ENCODE measurements at places on chromosomes 7 and 10.

DNA sequence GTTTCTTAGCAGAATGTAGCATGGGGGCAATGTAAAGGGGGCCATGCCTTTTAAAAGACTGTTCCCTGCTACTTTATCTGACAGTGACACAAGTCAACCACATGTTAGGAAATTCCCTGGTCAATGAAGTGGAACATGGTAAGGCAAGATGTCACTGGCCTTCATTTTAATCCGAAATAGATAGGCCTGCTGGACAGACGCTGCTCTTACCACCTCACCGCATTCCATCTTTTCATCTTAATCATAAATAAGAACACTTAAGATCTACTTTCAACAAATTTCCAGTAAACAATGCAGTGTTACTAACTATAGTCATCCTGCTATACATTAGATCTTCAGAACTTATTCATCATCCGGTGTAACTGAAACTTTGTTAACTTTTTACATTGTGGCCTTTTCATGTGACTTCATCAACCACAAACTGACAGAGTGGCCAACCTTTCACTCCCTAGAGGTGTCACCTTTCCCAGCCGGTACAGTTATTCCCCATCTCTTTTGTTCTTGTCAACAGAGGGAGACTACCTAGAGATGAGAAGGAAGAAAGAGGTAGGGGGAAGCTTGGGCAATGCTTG lies 15.6 kb downstream of the ASB4 start:
- DNase-seq = no peak

DNA sequence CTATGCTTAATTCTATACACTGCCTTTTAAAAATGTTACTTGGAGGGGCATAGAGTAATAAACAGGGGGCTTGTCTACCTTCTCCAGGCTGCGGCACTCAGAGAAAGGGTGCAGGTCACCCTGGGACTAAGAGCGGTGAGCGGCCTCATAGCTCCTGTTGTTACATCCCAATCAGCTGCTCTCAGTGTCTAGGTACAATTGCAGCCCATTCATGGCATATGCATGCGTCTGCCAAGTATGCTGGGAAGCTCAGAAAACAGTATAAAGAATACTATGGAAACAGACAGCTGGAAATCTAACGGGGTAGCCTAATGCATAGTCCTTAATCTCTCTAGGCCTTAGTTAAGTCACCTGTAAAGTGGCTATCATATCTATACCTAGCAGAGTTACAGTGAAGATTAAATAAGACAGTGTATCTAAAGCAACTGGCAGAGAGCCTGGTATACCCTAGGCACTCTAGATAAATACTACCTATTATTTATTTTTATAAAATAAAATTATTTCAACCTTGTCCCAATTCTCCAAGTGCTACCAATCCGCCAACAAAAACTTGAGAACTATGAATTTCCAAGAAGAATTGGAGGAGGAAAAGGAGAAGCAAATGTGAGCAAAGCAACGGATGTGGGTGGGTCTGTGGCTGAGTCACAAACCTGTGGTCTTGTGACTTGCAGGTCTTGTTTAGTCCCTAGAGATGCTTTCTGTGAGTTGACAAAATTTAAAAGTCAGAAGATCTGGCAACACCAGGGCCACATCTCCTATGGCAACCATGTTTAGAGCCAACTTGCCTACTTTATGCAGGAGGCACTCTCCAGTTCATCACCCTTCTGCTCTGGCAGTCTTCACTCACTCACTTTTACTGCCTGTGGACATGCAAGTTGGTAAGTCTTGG lies 183.0 kb downstream of the RAPGEF5 start:
- DNase-seq = no peak

DNA sequence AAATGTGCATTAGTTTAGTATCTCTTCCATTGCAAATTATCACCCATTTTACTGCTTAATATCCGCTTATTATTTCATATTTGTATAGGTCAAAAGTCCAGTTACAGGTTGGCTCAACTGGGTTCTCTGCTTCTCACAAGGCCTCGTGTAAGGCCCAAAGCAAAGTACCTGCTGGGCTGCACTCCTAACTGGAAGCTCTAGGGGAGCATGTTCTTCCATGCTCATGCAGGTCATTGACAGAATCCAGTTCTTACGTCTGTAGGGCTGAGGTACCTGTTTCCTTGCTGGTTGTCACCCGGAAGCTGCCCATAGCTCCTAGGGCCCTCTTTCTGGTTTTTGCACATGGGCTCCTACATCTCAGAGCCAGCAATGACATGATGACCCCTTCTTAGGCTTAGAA lies 79.6 kb downstream of the RAPGEF5 start:
- DNase-seq = no peak

- no peak for DNase-seq
Observed at GRCh38 chr10:120022357-120022756, 129.8 kb downstream of the SEC23IP start.

DNA sequence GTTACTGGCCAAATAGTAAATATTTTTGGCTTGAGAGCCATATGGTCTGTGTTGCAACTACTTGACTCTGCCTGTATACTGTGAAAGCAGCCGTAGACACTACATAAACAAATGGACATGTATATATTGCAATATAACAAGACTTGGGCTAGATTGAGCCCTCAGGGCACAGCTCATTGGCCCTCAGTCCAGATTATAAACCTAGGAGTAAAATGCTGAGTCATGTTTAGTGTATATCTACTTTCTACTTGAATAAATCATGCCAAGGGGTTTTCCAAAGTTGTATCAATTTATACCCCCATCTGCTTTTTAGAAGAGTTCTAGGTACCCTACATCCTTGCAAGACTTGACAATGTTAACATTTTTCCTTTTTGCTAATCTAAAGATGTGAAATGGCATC lies 27.4 kb upstream of the POU6F2 start:
- DNase-seq = no peak

GRCh38 chr10:32950591-32951108 lies 7.4 kb downstream of the ITGB1 start:
- DNase-seq = no peak

DNA sequence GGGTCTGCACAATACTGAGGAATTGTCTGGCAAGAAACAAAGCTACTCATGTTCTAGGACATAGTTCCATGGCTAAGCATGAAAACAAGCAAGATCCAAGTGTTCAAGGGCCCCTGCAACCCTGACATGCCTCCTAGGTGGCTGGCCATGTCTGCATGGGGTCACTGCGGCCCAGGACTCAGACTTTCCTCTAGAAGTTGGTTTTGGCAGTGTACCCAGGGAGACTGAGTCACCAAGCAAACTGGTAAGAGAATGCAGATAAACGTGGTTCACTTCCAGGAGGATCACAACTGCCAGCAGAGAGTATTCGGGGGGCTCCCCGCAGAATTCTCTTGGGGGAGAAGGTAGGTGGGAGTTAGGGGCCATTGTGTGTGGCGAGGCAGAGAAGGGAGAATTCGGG lies 7.4 kb upstream of the PFKFB3 start:
- no peak for DNase-seq

- no peak for DNase-seq
Observed at GRCh38 chr7:11650030-11650429, 182.0 kb downstream of the THSD7A start.

DNA sequence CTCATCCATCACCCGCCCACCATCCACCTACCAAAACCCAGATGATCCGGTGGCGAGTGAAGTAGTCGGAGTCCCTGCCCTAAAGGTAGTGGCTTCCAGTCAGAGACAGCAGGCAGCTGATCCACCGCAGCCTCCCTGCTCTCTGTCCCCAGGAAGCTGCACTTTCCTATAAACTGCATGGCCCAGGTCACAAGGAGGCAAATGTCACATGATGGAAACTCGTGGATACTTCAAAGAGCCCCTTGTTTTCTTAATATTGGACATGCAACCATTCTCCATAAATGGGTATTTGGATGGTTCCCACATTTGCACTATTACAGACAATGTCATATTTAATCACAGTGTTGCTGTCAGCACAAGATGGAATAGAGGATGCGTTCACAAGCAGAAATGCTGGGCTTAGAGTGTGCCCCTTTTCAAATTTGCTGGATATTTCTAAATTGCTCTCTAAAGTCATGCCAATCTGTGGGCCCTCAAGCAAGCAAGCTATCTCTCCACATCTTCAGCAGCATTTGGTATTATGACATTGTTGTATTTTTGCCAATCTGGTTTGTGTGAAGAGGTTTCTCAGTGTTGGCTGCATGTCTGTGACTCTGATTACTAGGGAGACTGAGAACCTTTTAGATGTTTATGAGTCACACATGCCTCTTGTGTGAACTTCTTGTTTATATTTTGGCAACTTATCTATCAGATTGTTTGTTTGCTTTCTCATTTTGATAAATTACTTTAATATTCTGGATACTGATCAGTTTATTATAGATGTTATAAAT lies 822.0 kb downstream of the TNS3 start:
- DNase-seq = no peak

GRCh38 chr10:17357781-17358180 lies 96.6 kb downstream of the ST8SIA6 start:
- no peak for DNase-seq

GRCh38 chr7:135755351-135755753 lies 6.7 kb upstream of the FAM180A start:
- DNase-seq = no peak

DNA sequence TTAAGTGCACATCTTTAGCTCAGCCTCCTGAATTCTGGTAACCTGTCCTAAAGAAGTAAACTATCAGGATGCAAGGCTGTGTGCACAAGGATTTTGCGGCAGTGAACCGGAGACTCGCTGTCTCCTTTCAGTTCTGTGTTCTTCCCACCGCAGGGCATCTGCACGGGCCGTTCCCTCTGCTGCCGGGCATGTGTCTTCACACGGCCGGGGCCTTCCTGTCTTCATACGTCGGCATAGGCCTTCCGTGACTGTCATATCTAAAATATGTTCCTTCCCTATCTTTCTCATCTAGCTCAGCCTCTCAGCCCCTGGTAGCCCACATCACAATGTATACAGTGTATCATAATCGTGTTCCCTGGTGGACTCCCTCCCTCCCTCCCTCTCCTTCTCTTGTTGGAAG lies 16.4 kb downstream of the PALD1 start:
- no peak for DNase-seq

- no peak for DNase-seq
Observed at GRCh38 chr7:155437836-155438235, 20.1 kb upstream of the EN2 start.

GRCh38 chr10:48748573-48748972 lies 63.9 kb downstream of the WDFY4 start:
- DNase-seq = no peak

DNA sequence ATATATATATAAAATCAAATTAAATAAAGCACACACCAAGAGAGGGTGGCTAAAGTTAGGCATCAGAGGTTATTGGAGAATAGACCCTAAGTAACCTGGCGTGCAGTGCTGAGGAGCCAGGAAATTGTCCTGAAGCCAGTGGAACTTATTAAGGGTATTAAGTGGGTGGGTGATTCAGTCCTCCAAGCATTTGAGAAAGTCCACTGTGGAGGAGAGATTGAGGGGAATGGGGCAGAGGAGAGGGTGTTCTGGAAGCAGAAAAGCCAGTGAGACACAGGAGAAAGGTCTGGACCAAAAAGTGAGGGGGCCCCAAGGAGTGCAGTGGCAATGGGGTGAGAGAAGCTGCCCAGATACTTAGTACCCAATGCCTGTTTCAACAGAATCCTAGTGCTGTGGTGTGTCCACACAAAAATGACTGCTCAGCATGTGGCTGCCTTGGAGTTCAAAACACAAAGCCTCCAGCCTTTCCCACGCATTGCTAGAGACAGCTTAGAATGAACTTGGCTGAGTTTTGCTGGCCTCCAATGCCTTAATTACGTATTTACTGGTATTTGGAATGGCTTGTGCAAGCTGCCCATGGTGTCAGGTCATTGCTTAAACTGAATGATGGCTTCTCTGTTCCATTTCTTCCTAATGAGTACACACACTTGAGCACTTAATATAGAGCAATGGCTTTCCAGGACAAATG lies 44.9 kb upstream of the CHST15 start:
- DNase-seq = no peak

DNA sequence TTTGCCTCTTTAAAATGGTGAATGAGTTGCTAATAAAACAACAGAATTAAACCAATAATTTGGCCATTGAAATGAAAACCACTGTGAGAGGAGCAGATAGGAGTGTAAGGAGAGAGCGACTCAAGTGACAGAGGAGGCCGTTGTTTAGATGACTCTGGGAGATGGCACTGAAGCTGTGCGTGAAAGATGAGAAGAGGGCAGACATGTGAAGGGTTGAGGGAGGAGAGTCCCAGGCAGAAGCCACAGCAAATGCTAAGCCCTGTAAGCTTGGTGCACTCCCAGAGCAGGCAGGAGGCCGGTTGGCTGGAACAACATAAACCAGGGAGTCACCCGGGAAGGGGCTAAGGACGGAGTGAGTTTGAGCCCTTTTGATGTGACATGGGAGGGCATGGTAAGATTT lies 814 bp upstream of the OPALIN start:
- no peak for DNase-seq

DNA sequence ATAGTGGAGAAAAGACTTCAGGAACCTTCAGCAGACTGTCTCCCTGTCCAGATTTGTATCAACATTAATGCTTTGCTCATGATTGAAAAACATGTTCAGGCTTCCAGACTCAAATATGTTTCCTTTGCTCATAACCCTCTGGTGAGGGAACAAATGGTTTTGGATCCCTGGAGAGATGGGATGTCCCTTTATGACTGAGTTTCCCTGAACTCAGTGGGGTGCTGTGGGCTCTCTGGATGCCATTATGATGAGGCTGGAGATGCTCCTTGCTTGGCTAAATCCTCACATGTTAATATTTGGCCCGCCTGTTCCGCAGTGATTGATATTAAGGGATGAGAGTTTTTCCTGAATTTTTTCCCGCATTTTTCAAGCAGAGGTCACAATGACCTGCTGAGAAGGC lies 749.4 kb downstream of the SUGCT start:
- no peak for DNase-seq

DNA sequence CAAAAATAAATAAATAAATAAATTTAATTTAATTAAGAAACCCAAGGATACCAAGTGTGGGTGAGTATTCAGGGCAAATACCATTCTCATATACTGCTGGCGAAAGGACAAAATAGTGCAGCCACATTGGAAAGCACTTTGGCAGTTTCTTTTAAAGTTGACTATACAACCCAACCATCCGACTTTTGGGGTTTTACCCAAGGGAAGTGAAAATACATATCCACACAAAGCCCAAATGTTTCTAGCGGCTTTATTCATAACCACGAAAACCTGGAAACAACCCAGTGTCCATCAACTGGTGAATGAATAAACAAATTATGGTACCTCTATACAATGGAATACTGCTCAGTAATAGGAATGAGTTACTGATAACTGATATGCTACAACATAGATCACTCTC lies 36.2 kb upstream of the OGDHL start:
- no peak for DNase-seq

DNA sequence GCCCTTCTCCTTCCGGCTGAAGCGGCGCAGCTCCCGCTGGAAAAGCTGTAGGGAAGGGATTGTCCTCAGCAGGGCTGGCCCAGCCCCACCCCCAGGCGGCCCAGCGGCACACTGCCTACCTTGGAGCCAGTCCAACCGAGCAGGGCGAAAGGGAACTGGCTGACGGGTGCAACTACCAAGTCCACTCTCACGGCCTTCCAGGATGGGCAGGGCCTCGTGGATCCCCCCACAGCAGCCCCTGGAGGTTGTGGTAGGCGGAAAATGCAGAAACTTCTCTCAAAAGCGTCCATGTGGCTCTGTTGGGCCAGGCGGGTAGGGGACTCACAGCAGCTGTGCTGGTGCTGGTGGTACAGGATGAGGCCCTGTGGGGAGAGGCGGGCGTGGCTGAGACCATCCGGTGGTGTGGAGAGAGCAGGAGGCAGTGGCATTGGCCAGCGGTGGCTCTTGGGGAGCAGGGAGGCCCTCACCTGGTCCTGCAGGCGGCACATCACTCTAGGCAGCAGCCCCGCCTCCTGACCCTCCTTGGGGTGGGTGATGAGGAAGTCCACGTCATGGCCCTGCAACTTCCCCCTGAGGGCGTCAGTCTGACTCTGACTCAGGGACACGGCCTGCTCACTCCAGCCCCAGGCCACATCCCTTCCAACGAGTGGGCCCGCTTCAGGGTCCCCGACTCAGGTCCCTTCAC lies 8.4 kb upstream of the PGAM2 start:
- DNase-seq = no peak

Data from glomerular endothelial cell (primary cell).